ENCODE measurements at places on chromosomes 12 and 14.

GRCh38 chr14:91834571-91834970 is 32.8 kb downstream of the TC2N start:
- no peak for DNase-seq

GRCh38 chr12:59329462-59329861 is 266.4 kb upstream of the SLC16A7 start:
- no peak for DNase-seq

- DNase-seq = no peak
Measured at GRCh38 chr14:106843951-106844483, 1317.6 kb downstream of the TMEM121 start.

DNA sequence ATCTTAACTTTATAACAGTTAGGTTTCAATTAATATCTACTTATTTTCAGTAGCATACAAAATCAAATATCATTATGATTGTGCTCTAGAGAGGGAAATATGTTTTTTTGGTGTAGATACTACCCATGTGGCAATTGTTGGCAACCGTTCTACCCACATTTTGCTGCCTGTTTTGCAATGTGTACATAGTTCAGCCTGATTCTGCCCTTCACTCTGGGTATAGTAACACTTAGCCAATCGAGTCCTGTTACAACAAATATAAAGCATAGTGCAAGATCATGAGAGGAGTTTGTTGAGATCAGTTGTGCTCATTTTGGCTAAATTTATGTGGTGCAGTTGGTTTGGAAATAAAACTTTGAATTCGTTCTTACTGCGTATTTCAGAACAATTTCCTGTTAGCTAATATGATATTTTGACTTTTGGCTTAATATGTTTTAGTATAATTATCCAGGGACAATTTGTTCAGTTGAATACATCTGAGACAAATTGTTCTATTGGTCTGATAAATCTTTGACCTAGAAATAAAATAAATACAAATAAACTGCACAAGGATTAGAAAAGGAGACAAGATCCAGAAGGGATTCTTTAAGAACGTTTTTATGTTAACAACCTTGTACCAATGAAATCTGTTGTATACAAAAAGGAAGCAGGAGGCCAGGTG is 76.9 kb downstream of the ATF7IP start:
- peak; percentile 33 for DNase-seq

All from HL-60 (cell line).